ENCODE measurements at places on chromosomes 2 and 18.

DNA sequence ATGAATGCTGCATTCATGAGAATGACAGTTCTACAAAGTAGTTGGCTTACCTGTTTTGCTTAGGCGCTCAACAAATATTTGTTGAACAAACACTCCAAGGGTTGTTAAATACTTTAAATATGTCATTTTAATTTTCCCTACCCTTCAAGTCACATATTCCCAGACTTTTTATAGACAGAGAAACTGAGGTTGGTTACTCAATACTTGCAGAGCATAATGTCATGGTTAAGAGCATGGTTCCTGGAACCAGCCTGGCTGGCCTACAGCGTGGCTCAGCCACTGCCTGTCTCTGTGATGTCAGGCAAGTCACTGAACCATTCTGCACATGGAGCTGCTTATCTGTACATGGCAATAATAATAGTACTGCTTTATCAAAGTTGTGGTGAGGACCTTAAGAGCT, 120.0 kb upstream of the STK17B start:
- no peak for DNase-seq

- DNase-seq, result no peak
These were observed 72.0 kb downstream of the KCNF1 start for GRCh38 chr2:10983711-10984110.

- DNase-seq, result no peak
These were observed 2.4 kb downstream of the CYP27C1 start for GRCh38 chr2:127217470-127218325.

- DNase-seq, result no peak
These were observed 72.3 kb downstream of the INHBB start for GRCh38 chr2:120418174-120418787.

DNA sequence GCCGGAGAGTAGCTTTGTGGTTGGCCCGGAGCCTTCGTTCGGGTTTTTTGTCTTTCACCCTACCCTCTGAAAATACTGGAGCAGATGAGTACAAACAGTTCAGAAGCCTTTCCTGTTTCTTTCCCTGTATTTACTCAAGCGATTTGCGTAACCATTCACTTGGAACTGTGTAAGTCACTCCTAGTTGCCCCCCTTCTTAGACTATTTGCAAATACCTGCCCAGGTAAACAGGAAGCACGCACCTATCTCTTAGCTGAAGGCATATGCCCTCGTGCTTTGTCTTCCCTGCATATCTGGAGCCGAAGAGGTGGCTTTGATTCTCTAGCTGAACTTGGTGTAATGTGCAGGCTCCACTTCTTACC, 1.4 kb downstream of the KCNS3 start:
- DNase-seq, result no peak

GRCh38 chr2:37365669-37366068, 21.2 kb downstream of the QPCT start:
- no peak for DNase-seq

- DNase-seq, result no peak
These were observed 104.7 kb upstream of the UBXN4 start for GRCh38 chr2:135636982-135637381.

- DNase-seq, result no peak
These were observed 90.6 kb downstream of the ADAM23 start for GRCh38 chr2:206533977-206534376.

DNA sequence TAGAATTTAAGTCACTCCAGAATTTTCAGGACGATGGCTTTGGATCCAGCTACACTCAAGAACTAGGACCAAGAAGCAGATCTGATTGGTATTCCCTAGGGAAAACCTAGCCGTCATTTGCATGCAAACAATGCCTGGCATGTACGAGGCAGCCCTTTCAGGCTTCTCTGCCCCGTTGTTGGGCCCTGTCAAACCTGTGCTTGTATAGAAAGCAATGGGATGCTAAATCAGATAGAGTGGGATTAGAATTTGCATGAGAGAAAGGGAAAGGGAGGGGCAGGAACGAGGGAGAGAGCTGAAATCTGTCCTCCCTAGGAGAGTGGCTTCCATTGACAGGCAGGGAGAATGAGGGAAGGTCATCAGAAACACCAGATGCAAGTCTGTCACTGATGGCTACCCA, 28.6 kb downstream of the ARID5A start:
- no peak for DNase-seq

GRCh38 chr2:48356701-48357325, 173.1 kb upstream of the STON1 start:
- DNase-seq, result no peak

DNA sequence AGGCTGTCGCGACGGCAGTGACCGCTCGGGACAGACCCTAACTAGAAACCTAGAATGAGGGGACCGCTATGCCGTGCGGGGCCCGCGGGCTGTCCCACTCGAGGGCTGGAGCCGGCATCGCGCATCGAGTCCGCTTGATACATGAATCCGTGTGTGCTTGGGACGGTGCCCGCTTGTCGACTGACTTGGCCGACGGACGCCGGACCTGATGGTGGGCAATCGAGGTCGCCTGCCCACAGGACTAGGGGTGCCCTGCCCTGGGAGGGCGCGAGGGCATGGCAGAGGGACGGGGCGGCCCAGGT, 749 bp upstream of the PTMA start:
- no peak for DNase-seq
